Stimulated activated CD8-positive, alpha-beta memory T cell treated with anti-CD3 and anti-CD28 coated beads, Interleukin-2, amount 100 ng/mL, for 48 hours (primary cell): ENCODE measurements at places on chromosomes 6 and 20.

DNA sequence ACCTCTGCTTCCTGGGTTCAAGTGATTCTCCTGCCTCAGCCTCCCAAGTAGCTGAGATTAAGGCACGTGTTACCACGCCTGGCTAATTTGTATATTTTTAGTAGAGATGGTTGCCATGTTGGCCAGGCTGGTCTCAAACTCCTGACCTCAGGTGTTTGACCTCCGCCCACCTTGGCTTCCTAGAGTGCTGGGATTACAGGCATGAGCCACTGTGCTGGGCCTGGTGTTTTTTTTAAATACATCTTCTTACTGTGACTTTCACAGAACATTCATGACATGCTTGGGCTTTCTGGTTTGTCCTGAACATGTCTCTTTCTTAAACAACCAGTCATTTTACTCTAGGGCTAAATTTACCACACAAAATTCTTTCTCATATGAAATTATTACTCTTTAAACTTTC, 34.7 kb upstream of the FAM8A1 start:
- DNase-seq = no peak

DNA sequence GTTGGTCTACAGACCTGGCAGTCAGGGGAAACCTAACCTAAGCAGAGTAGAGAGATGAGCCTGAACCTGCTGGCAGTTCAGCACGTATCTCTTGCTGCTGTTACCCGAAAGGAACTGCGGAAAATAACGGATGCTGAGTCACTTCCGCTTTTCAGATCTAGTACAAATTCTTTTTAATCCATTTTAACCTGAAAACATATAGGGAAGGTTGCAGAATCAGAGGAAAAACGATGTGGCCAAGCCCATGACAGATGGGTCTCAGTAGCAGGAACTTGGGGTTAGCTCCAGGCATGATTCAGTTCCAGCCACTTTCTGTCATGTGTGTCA, 351.9 kb upstream of the PRND start:
- DNase-seq = peak; percentile 17

DNA sequence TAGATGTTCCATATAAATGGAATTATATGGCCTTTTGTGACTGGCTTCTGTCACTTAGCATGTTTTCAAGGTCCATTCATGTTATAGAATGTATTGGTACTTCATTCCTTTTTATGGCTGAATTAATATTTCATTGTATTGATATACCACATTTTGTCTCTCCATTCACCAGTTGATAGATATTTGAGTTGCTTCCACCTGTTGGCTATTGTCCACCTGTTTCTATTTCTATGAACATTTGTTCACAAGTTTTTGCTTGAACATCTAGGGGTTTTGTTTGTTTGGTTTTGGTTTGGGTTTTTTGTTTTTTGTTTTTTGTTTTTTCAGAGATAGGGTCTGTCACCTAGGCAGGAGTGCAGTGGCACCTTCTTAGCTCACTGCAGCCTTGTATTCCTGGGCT, 23.2 kb downstream of the WFDC3 start:
- DNase-seq = no peak

DNA sequence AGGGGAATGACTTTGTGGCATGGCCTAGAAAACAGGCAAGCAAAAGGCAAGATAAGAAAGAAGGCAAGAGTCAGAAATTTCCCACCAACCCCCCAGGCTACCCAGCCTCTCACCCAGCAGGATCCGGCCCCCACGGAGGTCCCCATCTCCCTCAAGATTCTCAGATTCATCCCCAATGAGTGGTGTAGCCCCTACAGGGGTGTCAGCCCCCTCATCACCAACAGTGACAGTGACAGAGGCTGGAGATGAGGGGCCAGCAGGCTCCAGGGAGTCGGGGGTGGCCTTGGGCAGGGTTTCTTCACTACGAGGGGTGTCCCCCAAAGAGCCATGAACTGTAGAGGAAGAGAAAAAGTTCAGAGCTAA, 1.0 kb downstream of the EHMT2 start:
- DNase-seq = no peak

GRCh38 chr6:150517175-150517574, 82.5 kb upstream of the PLEKHG1 start:
- DNase-seq = no peak

DNA sequence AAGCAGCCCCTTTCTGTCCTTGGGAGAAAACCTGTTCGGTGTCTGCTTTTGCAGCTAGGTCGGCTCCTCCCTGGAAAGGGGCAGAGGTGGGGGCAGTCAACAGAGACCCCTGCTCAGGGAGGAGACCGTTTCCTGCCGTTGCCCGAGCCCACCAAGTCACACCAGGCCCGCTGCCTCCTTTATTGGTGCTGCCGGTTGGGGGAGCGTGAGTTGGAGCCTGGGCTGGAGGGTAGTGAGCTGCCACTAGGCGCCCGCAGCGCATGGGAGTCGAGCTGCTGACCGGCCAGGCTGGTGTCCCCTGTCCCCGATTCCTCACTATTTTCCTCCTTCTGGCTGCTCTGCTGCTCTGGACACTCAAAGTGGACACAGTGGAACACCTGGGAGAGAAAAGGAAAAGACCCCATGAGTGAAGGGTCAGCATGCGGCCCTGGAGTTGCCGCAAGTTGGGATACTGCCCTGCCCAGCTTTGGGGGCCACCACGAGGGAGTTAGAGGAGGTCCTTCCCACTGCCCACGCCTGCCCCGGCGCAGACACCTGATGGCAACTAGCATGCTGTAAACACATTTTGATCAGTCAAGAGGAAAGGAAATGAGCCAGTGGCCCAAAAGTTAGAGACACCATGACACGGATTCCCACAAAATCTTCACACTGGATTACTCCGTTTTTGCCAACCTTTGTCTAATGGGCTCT, 355.4 kb downstream of the ZFAND3 start:
- no peak for DNase-seq

DNA sequence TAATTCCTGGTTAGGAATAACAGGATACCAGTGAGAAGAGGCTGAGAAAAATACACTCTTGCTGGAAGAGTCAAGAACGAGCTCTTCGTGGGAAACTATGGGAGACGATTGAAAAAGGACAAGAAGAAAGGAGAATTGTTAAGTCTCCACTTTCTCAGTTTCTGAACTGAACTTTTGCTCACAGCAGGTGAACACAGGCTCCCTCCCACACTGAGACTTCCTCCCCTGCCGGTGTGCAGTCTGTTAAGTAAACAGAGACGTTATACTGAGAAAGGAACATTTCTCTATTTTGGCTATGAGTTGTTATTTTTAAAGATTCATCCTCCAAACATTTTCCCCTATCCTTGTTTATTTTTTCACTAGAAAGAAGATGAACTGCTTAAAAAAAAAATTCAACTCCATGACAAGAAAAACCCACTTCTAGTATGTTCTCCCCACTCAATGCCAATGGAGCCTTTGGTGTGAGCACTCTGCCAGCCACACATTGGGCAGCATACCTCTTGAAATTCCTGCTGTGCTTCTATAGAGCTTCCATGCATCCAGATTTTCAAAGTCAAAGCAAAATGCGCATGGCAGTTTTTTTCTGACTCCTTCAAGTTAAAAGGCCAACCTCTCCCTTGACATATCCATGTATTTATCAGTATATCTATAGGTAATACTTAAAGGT, 250.5 kb downstream of the ESR1 start:
- DNase-seq = no peak

DNA sequence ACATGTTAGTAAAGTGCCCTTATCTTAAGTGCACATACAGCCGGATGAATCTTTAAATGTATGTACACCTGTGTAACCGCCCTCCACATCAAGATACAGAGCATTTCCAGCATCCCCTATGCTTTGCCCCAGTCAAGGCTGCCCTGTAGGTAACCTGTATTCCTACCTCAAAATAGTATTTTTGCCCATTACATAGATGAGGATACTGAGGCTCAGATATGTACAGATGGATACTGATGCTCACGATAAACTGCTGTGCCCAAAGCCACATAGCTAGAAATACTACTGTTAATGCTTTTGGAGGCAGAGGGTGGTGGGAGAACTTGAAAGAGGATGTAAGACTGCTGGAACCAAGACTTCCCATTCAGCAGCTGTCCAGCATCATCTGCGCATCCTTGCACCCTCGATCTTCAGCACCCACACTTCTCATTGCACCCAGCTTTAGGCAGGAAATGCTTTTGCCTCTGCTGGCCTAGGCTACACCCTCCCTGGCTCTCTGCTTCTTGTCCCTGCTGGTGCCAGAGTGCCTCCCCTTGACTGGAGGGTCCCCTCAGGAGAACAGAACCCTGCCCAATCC, 27.0 kb upstream of the ZFAND3 start:
- DNase-seq = no peak
